K562 (cell line): ENCODE measurements at places on chromosomes 5 and 9.

GRCh38 chr5:169667896-169668674 lies 31.0 kb downstream of the DOCK2 start:
- DNase-seq = peak; percentile 25

DNA sequence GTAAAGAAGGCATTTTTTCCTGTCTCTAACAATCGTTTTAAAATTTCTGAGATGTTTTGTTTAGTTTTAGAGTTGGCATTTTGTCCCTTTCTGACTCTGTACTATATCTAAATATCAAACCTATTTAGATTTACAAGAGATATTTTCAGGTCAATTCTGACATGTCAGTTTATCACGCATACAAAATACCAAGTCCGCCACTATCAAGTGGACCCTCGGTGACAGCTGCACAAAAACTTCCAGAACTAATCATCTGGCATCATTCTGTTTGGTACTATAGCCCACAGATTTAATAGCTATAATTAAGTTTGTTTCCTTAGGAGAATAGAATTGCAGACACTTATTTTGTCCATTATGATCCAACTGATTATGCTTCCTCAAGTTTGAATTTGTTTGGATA lies 1278.2 kb downstream of the CDH12 start:
- no peak for DNase-seq

- no peak for DNase-seq
Measured at GRCh38 chr5:158435161-158435616, 576.2 kb upstream of the CLINT1 start.

DNA sequence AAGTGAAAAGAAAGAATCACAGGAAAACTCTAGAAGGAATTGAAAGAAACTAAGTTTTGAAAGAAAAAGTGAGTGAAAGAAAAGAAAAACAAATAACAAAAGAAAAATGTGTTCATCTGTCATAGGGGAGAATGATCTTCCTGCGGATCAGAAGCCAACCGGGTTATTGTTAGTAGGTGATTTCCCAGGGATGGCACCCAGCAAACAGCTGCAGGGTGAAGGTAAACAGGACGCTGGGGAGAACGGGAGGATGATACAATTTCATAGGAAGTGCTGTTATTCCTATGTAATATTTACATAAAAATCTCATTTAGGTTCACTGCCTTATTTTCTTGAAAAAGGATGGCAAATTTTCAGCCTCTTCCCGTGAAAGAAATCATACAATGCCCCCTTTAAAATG lies 72.4 kb upstream of the LHFPL2 start:
- no peak for DNase-seq

- no peak for DNase-seq
Measured at GRCh38 chr9:116951588-116952435, 264.7 kb downstream of the TRIM32 start.

- no peak for DNase-seq
Measured at GRCh38 chr9:92422611-92423338, 1.5 kb downstream of the OMD start.

GRCh38 chr5:148125641-148126040 lies 42.7 kb upstream of the SPINK14 start:
- no peak for DNase-seq

- DNase-seq = no peak
Measured at GRCh38 chr5:132099076-132099748, 25.6 kb downstream of the CSF2 start.

DNA sequence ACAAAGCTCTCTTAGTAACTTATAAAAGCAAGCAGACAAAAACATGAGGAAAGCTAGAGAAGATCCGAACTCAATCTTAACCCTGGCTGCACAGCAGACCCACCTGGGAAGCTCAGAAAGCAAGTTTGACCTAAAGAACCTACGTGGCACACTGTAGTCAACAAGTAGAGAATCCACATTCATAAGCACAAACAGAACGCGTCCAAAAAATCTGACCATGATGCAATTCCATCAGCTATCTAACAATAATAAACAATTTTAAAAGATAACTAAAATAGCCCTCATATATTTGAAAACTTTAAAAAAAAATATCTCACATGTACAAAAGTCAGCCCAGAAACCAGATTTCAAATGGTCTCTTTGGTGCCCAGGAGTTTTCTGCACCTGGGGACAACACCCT lies 4.6 kb downstream of the LMAN2 start:
- no peak for DNase-seq

- DNase-seq = no peak
Measured at GRCh38 chr9:126418608-126419007, 92.0 kb downstream of the MVB12B start.

GRCh38 chr5:143054480-143054941 lies 284.3 kb downstream of the ARHGAP26 start:
- no peak for DNase-seq

GRCh38 chr5:3330442-3330841 lies 265.2 kb upstream of the IRX1 start:
- no peak for DNase-seq

- no peak for DNase-seq
Measured at GRCh38 chr9:137984520-137985257, 107.1 kb downstream of the CACNA1B start.

DNA sequence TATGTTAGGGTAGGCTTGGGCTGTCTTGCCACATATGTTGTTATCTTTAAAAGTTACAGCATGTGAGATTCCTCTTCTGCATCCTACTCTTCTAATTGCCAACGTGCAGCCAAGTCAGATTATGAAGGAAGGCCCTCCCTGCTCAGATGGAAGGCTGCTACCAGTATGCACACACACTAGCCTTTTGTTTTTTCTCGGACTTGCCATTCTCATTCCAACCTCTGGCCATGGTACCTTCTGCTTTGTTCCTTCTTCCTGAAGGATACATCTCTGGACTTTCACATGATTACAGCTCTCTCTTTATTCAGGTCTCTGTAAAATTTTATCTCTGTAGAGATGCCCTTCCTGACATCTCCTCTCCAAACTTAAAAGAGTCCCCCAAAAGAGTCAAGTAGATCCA lies 12.8 kb upstream of the OTP start:
- no peak for DNase-seq

- no peak for DNase-seq
Measured at GRCh38 chr5:169147534-169147933, 153.4 kb downstream of the SLIT3 start.

- no peak for DNase-seq
Measured at GRCh38 chr9:98222885-98223691, 30.7 kb upstream of the CORO2A start.

GRCh38 chr5:80798166-80798565 lies 143.4 kb upstream of the DHFR start:
- no peak for DNase-seq

DNA sequence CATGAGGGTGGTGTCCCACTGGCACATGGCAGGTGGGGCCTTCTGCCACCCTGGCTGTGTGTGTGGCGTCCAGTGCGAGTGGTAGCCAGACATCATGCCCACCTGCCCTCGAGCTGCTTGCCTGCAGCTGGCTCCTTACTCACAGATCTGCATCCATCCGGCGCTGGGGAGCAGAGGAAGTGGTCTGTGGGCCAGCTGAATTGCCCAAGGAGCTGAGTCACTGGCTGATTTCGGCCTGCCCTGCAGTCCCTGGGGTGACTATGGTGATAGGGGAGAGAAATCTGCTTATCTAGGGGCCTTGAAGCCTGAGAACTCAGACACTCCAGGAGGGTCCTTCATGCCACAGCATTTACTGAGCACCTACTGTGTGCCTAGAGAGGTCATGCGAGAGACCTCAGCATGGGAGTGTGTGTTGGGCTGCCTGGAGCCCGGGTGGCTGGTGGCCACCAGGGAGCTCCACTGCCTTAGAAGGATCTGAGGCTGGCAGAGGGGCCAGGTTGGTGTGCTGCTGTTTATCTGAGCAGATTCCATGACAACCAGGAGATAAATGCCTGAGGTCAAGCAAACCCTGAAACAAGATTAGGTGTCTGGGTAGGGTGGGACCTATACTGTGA lies 57.1 kb downstream of the SLC22A5 start:
- DNase-seq = peak; percentile 90

DNA sequence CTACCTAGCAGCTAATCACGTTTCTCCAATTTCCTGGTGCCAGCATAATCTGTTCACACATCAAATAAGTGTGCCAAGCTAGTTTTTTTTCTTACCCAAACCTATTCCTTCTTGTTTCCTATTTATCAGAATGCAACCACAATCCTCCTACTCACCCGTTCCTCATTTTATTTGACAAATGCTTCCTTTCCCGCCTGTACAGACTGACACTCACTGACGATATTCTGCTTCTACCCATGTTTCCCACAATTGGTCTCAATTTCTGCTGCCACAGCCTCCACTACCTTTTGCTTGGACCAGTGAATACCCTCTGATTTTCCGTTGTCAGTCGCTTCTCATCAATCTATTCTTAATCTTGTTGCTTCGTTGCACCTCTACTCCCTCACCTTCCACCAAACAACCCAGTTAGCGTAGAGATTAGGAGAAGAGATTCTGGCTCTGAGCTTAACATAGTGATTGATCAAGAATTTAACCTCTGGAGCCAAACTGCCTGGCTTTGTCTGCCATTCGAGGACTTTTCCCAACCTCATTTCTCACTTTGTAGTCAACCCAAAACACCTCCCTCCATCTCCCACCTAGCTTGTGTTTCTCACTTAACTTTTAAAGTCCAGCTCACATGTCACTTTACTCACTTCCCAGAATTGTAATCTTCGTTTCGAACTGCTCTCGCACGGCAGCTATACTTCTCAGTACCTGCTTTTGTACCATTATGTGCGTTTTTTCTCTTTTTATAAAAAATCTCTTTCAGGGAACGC lies 729 bp upstream of the TMEM38B start:
- peak; percentile 12 for DNase-seq

GRCh38 chr5:160697281-160697680 lies 154.7 kb downstream of the ATP10B start:
- no peak for DNase-seq

DNA sequence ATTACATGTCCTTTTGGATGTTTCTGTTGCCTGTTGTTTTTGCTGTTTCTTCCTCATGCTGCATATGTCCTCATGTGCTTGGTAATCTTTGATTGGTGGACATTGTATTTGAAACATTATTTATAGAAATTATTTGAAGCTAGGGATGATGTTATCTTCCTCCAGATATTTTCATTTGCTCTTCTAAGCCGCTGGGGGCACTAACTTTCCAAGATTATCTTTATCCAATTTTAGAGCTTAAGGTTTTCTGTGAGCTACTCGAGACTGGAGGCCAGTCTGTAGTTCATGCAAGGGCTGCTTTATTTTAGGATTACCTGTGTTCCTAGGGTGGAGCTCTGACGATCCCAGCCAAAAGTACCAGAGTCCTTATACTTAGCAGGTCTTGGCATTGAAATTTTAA lies 40.9 kb downstream of the STX17 start:
- peak; percentile 16 for DNase-seq
